ENCODE measurements at places on chromosomes 12 and 14. TPM values are rescaled to one million over a fixed set of nuclear protein-coding genes. Genes with fewer than 3 reads are reported as not detected.

PPP1R1A gene
- not detected for total RNA-seq

GRCh38 chr12:125533434-125534029 is 468.3 kb downstream of the AACS start:
- DNase-seq: peak; percentile 53

- no peak for DNase-seq
Measured at GRCh38 chr12:117844114-117844830, 124.5 kb downstream of the KSR2 start.

- DNase-seq: no peak
Measured at GRCh38 chr14:94354638-94355185, 31.6 kb upstream of the SERPINA6 start.

Measured in G401 (cell line).